ENCODE measurements at places on chromosomes 1 and 21.
A peak's percentile ranks its signal among the peaks of the same experiment; 100 is the strongest.

- no peak for DNase-seq
These were observed 6.8 kb downstream of the CORT start for GRCh38 chr1:10456661-10457060.

GRCh38 chr1:201982623-201983379, at the start of gene RNPEP:
Gene RNPEP (plus strand): TSS chr1:201982648. CDS start chr1:201982667, 19 bp downstream.
- peak; percentile 69 for DNase-seq

DNA sequence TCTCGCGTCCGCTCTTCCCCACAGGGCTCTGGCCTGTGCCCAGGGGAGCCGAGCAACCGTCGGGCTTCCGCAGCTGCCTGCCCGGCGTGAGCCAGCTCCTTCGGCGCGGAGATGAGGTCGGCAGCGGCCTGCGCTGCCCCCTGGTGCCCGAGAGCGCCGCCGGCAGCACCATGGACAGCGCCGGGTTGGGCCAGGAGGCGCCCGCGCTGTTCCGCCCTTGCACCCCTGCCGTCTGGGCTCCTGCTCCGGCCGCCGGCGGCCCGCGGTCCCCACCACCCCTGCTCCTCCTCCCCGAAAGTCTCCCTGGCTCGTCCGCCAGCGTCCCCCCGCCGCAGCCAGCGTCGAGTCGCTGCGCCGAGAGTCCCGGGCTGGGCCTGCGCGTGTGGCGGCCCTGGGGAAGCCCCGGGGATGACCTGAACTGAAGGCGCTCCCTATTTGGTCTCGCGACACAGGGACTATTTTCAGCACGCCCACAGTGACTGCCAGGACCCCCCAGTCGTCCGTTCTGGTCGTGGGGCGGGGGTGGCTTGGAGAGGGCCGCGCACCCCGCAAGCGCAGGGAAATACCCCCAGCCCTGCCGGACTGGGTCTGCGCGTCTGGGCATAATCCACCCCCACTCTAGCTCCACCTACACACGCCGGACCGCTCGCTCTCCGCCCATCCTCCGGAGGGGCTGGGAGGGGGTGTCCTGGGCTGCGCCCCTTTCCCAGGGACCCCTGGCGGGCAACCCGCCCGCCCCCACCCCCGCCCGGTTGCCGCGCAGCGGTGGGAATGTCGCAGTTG, 1.3 kb downstream of the HES3 start:
- DNase-seq, result peak; percentile 25

- DNase-seq, result no peak
These were observed 6.3 kb upstream of the PLD5 start for GRCh38 chr1:242530761-242531160.

- no peak for DNase-seq
These were observed 54.6 kb downstream of the DPH5 start for GRCh38 chr1:100971021-100971420.

GRCh38 chr1:173175514-173176145, 31.5 kb downstream of the TNFSF4 start:
- peak; percentile 53 for DNase-seq

DNA sequence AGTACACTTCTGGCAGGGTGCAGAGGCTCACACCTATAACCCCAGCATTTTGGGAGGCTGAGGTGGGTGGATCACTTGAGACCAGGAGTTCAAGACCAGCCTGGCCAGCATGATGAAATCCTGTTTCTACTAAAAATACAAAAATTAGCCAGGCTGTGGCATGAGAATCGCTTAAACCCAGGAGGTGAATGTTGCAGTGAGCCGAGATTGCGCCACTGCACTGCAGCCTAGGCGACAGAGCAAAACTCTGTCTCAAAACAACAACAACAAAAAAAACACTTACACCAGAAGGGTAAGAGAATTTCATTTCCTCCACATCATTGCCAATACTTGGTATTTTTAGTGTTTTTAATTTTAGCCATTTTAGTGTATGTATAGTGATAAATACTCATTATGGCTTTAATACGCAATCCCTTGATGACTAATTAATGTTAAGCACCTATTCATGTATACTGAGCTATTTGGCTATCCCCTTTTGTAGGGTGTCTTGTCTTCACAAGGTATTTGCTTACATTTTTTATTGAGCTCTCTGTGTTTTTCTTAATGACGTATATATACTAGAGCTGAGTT, 77.1 kb upstream of the TNR start:
- no peak for DNase-seq

GRCh38 chr1:152143150-152143887, 15.7 kb downstream of the RPTN start:
- no peak for DNase-seq

DNA sequence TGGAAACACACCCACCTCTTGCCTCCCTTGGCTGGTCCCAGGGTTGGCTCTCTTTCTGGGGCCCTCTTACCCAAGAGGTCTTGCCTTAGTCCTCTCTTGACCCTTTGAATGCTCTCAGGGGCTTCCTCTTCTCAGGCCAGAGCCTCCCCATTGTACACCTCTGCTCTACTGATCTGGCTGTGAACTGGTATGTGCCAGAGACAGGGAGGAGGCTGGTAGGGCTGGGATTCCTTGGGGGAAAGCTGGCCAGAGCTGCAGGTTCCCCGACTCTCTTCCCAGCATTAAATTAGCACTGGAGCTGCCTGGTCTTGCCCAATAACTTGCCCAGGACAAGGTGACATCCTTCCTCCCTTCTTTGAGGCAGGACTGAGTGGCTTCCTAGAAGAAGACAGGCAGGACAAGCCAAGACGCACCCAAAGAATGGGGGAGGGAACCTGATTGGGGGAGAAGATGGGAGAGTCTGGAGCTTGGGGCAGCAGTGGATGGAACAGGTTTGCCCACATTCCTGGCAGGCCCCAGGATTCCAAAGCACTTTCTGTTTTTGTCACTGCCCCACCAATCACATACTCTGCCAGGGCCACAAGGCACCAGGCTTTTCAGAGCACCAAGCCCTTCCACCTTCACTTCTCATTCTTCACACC, 37.2 kb upstream of the CITED4 start:
- no peak for DNase-seq

GRCh38 chr1:200279810-200280411, 129.9 kb downstream of the ZNF281 start:
- DNase-seq, result peak; percentile 27

- no peak for DNase-seq
These were observed 30.5 kb upstream of the B3GALT2 start for GRCh38 chr1:193216920-193217319.

DNA sequence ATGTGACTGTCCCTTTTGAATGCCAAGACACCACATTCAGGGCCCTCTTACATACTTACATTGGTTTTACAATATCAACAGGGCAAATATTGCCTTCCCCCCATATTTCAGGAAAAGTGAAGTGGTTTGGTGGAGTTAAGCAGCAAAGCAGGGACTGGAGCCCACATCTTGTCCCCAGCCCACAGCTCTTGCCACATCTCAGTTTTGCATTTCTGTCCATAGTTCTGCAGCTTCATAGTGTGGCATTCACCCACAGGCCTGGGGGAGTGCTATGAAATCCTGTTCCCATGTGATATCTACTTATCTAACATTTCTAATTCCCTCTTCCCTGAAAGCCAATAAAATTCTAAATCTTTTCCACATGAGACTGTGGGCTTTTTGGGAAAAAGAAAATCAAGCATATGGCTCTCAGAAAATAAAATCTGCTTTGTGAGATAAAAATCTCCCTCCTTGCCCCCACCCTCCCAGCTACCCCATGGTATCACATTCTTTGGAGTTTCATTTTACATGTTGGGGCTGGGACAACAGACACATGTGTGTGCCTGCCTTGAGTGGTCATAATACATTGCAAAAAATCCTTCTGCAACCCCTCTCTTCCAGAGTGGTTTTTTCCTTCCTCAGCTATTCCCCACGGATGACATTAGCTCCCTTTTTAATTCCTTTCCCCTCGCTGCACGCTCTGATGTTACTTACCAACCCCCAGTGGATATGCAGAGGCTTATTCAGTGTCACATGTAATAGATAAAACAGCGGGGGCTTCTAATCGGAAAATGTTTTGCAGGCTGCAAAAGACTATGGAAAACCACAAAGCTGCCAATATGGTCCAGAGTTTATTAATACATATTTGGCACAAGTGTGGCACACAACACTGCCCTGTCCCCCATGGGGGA, 20.5 kb upstream of the CD2 start:
- peak; percentile 52 for DNase-seq

DNA sequence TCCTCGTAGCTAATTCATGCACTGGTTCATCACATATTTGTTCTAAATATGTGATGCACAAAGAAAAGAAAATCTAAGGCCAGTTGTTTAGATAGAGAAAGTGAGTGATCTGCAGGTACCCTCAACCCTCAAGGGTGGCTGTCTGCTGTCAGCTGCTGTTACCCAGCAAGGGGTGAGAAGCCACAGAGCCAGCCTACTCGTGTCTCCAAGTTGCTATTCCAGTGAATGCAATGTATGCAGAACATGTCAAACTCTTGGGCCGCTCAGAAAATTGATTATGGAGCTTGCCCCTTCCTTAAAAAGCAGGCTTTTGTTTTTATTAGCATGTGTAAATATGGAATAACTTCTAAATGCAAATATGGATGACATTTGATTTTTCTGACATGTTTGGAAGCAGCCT, 336.3 kb upstream of the ST6GALNAC5 start:
- no peak for DNase-seq

DNA sequence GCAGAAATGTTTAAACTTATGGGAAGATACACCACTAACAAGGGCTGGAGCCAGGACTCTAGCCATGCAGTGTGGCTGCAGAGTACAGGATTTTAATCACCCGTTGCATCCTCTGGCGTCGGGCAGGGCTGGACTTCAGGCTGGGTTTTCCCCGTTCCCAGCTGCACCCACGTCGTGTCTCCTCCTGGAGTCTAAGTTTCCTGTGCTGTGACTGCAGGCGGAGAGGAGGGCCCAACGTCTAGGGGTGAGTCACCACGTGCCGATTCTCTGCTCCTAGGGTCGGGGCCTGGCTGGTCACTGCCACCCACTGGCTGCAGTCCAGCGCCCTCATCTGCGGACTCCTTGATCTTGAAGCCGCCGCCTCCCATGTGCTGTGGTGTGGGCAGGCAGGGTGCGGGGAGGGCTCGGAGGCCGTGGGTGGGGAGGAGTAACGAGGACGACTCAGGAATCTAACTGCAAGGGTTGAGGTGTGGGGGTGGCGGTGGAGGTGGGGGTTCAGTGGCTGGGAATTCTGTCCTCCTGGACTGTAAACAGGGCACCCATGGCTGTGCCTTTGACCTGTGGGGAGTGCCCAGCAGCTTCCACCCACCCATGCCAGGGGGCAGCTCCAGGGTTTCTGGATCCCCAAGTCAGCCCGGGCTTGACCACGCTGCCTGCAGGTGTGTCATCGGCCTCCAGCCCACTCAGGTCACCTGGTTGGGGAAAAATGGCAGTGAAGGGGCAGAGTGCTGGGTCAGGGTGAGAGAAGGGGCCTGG, 77.8 kb downstream of the ALPL start:
- no peak for DNase-seq

DNA sequence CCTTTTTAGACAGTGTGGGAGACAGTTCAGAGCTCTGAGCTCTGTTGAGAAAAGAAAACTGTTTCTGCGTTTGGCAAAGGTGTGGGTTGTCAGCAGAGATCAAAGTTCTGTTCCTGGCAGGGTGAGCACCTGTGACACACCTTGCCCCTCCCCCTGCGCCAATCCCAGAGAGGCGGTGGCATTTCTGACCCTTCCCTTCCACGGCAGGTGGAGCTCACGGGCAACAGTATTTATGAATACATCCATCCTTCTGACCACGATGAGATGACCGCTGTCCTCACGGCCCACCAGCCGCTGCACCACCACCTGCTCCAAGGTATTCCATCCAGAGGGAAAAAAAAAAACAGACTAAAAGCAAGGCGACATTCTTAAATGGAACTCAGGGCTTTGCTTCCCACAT, 20.7 kb downstream of the SIM2 start:
- DNase-seq, result no peak

- DNase-seq, result peak; percentile 86
These were observed 116.4 kb upstream of the KCNJ15 start for GRCh38 chr21:38140207-38140903.

- DNase-seq, result no peak
These were observed 53.3 kb downstream of the ZFYVE9 start for GRCh38 chr1:52195161-52195560.

DNA sequence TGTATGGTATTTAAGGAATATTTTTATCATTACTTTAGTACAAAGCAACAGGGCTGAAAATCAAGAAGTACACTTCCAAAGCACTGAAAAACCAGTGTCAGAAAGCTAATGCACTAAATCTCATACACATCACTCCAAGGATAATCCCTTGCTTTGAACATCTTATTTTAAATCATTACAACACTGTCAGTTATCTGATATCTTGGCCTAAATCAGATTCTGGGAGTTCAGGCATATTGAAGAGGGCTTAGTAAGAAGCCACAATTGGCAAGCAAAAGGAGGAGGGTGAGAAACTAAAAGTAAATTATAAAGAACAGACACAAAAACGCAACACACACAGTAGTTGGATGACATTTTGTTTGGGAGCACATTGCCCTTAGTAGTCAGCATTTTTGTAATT, 448.4 kb downstream of the PCP4 start:
- peak; percentile 6 for DNase-seq

- DNase-seq, result peak; percentile 32
These were observed 177.3 kb downstream of the CAMTA1 start for GRCh38 chr1:6962478-6962995.

GRCh38 chr1:151509350-151510019, 1.7 kb upstream of the CGN start:
- DNase-seq, result no peak

DNA sequence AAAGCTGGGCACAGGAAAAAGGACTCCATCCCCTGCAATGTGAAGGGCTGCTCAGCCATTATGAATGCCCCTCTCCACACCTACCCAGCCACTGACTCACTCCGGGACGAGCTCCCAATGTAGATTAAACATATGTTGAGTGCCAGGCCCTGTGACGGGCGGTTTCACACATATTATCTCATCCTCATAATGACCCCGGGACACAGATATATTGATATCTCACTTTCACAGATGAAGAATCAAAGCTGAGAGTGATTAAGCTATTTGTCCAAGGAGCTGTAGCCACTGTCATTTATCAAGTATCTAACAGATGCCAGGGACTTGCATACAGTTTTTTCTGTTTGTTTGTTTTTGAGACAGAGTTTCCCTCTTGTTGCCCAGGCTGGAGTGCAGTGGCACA, 35.0 kb upstream of the SLC30A1 start:
- no peak for DNase-seq

GRCh38 chr1:228272331-228272791, 64.5 kb downstream of the OBSCN start:
- DNase-seq, result no peak

DNA sequence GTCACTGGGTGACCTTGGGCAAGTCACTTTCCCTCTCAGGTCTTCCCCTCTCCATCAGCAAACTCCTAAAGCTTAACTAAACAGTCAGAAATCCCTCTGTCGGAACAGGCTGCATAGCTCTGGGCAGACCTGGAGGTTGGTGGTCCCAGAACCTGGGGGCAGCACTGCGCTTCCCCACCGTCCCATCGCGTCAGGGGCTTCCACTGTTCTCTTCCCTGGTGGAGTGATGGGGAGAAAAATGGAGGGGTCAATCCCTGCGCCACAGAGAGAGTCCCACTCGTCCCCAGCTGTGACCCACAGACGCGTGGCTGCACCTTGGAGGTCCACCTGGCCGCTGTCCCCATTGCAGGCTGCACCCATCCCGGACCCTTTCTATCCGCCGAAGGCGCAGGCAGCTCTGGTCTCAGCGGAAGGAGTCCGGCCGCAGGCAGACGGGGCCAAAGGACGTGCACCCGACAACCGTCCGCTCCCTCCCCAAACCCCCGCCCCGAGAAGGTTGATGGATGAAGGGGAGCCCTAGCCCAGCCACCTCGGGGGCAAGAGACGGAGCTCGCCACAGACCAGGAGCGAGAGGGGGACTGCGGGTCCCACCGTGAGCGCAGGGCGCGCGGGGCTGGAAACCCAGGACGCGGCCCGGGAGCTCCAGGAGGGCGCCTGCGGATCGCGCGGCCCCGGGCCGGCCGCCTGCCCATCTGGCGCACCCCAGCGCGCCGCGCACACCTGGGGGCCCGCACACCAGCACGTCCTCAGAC, 588 bp upstream of the WNT3A start:
- DNase-seq, result peak; percentile 24

Measured in NCI-H524 (cell line).